Heart right ventricle (tissue), 16 donors: ENCODE measurements at places on chromosomes 13 and 19.

GRCh38 chr19:19420570-19421298 lies 15.3 kb downstream of the GATAD2A start:
- no peak for DNase-seq

DNA sequence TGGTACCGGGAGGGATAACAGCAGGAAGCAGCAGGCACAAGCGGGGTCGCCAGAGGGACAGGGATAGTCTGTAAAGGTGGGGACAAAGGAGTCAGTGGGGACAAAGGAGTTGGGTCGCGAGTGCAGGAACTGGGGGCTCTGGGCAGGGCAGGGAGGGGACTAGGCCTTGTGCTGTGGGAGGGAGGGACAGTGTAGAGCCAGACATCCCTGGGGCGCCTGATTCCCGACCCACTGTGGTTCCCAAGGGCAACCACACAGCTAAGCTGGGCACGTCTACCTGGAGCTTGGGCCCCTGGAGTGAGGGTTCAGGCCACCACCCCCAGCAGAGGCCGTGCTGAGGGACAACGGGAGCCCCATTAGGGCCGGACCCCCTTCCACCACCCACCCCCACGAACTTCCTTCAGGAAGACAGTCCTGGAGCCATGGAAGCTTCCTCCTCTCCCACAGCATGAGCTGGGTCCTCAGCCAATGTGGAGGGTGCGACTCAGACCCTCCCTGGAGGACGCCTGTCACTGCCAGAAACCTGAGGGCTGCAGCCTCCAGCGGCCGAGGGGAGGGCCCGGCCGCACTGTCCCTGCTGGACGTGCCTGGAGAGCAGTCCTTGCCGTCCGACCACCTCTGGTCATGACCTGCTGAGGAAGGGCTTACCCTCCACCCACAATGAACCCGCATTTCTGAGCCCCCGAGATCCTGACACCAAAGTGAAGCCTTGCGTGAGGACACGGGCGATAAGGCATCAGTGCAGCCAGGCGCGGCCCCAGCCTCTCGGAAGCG lies 77.9 kb downstream of the SPACA7 start:
- no peak for DNase-seq

DNA sequence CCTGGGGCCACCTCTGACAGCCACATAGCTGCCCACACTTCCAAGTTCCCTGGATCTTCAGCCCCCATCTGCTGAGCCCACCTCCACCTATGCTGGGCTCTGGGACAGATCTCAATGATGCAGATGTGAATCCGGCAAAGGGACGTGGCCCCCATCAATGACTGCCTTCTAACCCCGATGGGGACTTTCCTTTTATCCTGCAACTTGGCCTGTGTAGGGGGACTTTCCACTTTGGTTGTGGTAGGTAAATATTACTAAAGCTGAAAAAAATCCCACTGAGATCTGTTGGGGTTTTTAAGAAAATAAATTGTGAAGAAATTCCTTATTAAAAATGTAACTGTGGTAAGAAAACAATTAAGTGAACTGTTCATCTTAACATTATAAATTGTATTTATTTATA lies 20.8 kb upstream of the ASPDH start:
- no peak for DNase-seq

- peak; percentile 88 for DNase-seq
Measured at GRCh38 chr13:110914331-110915056, 375 bp downstream of the ANKRD10 start.

DNA sequence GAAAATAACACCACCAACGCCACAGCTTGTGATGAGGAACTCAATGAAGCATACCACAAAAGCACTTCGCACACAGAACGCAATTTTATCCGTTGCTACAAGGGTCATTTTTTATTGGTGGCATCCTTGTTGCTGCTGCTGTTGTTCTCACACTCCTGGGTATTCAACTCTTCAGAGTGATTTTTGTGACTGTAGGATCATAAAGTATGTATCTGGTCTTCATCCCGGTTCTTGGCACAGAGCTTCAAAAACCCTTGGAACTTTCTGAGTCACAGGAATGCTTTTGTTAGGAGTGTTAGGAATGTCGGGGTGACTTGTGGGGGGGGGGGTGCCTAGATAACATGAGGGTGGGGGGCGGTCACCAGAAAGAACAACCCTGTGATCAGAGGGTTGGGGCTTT lies 108.4 kb downstream of the ZNF557 start:
- no peak for DNase-seq

DNA sequence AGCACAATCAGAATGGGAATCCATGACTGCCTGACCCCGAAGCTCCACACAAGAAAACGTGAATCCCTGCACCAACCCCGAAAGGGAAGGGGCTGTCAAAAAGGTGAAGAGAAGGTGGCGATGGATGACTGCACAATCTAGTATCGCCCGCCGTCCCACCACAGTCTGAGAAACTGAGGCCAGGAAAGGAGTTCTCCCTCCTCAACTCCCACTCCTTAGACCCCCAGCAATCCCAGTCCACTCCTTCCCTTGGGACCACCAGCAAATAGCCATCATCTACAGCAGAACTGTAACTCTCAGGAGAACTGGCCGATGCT lies 451 bp downstream of the NOSIP start:
- DNase-seq = no peak

DNA sequence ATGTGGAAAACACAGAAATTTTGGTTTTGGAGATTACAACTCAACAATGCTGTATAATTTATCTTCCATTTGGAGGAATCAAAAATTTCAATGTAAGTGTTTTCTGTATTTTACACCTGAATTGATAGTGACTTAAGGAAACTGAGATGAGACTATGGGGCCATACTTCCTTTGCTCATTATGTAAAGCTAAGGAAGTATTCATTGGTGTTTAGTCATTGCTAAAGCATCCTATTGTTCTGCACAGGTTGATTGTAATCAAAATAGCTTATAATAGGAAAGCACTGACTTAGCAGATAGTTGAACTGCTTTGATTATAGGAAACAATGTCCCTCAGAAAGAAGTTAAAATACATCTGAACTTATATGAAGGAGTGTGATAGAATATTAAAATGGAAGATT lies 244.4 kb upstream of the SLITRK5 start:
- DNase-seq = no peak

DNA sequence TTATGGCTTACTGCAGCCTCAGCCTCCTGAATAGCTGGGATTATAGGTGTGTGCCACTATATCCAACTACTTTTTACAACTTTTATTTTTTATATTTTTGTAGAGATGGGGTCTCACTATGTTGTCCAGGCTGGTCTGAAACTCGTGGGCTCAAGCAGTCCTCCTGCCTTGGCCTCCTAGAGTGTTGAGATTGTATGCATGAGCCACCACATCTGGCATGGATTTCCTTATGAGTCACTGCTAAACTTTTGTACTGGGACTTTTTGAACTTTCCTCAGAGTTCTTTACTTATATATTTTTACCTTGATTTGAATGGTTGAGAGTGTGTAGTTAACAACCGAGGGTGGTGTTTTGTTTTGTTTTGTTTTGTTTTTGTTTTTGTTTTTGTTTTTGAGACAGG lies 33.4 kb downstream of the DNAJC3 start:
- no peak for DNase-seq

DNA sequence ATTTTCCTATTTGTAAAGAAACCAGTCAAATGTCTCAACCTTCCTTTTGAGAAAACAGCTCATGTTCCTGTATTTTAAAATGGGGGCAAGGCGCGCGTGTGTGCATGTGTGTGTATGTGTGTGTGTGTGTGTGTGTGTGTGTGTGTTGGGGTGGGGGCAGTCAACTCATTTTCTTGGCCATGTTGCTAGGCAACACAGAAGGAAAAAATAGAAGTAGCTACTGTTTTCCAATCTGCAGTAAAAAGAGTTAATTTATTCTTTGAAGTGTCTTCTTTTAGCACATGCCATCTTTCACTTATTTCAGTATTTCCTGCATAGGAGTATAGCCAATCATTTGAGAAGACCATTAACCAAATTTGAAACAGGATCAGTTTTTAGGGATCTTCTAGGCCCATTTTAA lies 279.3 kb downstream of the DCLK1 start:
- DNase-seq = no peak
